ENCODE measurements at places on chromosomes 16 and 17. TPM values are rescaled to one million over a fixed set of nuclear protein-coding genes. Genes with fewer than 3 reads are reported as not detected.

Gene INCA1
- not detected for total RNA-seq

Gene PRR35
- total RNA-seq, result not detected

Gene SLC38A8
- total RNA-seq, result not detected

Gene AOC3
- 0.41 TPM for total RNA-seq

Gene SLC47A1
- total RNA-seq, result 4.9 TPM

Gene TP53TG3F
- total RNA-seq, result not detected

Gene CES4A
- 9.0 TPM for total RNA-seq

Data from frontal cortex (tissue), 4 donors.